Suppressor macrophage treated with lipopolysaccharide for 4 hours (primary cell): ENCODE measurements at places on chromosomes 11 and 22.

DNA sequence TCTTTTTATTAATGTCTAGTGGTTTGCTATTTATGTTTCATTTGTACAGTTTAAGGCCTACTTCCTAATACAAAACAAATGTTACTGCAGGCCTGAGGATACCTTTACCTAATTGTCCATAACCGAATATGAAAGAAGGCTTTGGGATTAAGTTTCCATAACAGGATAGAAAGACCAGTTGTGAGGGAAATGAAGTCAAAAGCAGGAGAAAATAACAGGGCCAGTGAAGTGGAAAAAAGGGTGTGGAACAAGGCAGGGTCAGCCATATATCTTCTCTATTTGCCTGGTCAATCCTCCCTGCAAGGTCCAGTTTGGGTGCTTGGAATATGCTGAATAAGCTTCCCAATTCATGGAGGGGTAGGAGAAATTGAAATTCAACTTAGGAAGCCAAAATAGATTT is 211.5 kb downstream of the SWAP70 start:
- DNase-seq = no peak

GRCh38 chr11:6476571-6476970 is 2.8 kb upstream of the TRIM3 start:
- DNase-seq = no peak

DNA sequence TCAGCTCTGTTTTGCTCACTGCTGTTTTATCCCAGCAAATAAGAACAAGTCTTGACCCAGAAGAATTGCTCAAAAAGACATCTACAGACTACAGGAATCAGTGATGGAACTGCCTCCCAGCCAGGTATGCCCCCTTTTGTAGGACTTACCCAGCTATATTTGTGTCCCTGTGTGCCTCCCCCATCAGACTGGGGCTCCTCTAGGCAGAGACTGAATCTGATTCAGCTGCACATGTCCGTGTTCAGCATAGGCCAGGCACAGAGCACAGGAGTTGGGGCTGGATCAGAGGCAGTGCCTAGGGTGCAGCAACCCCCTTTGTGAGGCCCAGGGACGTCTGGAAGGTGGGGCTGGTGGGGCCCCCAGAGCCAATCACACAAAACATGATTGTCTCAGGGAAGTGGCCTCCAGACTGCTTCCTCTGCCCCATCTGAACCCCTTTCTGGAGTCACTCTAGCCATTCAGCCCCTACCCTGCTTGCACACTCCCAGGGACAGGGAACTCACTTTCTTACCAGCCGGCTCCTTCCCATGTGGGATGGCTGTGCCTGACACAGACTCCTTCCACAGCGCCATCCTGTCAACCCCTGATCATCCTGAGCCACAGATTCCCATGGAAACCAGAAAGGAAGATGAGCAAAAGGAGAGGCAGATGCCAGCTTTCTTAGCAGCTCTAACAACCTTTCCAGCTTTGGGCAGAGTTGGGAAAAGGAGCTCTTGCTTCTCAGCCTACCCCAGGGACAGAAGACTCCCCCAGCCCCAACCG is 24.8 kb downstream of the PDE2A start:
- DNase-seq = no peak

- no peak for DNase-seq
Observed at GRCh38 chr11:57476047-57476756, 15.9 kb downstream of the RTN4RL2 start.

DNA sequence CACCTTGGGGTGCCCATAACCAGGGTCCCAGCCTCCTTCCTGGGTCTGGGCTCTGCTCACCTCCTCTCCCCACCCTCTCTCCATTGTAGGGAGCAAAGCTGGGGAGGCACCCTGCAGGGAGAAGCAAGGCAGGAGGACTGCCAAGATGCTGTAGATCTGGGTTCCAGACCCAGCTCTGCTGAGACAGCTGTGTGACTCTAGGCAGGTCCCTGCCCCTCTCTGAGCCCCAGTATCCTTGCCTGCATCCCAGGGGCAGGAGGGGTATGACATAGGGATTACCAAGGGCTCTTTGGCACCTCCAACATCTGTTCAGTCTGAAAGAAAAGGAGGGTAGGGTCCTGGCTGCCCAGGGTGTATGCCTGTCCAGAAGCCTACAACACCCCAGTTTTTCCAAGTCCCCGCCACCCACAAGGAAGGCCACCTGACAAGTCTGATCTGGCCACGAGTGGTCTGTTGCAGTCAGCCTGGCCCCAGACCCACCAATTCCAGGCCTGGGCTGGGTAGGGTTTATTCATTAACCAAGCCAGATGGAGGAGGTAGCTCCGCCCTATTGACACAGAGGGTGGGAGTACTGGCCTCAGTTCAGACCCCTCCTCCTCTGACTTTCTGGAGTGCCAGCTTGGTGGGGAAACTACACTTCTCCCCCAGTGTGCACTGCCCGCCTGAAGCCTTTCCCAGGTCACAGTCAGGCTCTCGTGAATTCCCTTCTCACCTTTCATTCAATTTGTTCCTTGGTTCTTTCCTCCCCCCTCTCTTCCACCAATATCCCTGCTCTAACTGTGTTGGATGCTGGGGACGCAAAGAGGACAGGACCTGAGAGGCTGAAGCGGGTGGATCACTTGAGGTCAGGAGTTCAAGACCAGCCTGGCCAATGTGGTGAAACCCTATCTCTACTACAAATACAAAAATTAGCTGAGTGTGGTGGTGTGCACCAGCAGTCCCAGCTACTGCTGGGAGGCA is 15.0 kb downstream of the STARD10 start:
- no peak for DNase-seq

DNA sequence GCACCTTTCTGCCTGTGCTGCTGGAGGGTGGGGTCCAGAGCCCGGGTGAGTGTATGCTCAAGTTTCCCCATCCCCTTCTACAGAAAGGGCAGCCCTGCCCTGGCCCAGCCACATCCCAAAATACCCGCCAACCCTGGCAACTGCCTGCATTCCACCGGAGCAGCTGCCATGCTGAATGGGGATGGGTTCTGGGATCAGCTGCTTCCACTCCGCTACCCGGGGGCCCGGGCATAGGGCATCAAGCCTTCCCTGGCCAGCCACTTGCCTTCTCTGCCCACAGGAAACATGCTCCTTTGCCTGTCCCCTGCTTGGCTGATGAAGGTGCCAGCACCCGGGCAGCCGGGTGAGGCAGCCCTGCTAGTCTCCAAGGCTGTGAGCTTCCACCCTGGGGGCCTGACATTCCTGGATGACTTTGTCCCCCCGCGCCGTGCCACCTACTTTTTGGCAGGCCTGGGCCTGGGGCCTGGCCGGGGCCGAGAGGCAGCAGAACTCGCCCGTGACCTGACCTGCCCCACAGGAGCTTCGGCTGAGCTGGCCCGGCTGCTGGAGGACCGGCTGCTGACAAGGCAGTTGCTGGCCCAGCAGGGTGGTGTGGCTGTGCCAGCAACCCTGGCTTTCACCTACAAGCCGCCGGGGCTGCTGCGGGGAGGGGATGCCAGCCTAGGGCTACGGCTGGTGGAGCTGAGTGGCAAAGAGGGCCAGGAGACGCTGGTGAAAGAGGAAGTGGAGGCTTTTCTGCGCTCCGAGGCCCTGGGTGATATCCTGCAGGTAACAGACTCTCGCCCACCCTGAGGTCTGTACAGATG is 3.2 kb downstream of the CARNS1 start:
- DNase-seq = no peak

DNA sequence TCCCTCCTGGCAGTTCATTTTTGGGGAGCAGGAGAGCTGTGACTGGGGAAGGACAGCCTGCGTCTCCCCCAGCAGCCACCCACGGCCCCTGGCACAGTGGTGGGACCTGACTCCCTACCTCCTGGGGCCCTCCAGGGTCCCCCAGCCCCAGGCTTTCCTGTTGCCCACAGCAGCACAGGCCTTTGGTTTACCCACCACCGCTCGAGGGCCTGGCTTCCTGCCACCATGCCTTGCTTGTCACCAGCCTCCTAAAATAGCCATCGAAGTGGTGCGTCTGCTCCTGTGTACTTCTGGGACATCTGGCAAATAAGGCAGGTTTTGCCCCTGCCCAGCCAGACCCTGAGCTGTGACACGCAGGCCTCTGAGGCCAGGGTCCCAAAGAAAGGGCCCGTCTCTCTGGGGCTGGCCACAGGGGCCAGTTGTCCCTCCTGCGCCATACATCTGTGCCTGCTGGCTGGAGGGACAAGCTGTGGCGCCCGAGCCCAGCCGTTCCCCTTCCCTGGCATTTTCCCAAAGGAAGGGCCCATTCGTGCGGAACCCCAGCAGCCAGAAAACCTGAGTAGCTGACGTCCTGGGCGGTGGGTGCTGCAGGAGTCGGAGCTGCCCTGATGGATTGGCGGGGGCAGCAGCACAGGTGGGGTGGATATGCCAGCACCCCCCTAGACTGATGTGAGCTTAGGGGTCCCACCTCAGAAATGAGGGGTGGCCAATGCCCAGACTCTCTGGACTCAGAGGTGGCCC is 14.6 kb downstream of the PHLDA2 start:
- no peak for DNase-seq

DNA sequence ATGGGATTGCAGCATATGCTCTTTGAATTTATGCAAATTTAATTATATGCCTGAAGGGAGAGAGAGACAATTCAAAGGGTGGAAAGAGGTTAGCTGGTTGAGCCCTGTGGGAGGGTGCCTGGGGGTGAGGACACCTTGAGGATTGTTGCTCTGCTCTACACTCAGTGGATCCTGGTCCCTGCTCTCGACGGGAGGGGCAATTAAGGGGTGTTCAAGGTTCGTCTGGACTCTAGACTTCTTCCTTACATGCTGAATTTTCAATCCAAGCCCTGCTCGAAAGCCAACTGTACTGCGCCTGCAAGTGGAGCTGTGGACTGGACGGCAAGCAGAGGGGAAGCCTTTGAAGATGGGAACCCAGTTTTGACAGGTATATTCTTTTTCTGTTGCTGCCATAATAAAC is 15.5 kb upstream of the OR5M11 start:
- no peak for DNase-seq

DNA sequence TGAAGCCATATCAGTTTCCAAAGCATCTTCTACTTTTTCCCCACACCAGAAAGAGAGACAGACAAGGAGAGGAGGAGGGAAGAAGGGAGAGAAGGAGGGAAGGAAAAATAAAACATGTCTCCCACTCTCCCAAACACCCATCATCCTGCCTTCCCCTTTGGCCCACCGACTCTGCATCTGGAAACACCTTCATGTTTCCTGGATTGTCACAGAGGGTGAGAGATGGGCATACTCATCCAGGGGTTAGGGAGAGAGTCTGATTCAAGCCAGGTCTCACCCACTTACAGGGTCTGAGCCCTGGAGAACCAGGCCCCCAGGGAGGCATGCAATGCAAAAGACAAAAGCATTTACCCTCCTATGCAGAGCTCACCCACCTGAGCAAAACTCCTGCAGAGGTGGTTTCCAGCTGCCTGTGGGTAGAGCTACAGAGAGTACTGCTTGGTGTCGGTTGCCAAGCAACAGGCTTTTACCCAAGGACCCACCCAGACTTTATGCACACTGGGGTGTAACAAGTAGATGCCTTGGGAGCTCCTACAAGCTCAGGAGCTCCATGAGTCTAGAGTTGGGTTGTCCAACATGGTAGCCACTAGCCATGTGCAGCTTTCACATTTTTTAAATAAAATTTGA is 33.4 kb downstream of the MN1 start:
- no peak for DNase-seq

GRCh38 chr11:120522736-120523135 is 11.2 kb downstream of the GRIK4 start:
- no peak for DNase-seq

DNA sequence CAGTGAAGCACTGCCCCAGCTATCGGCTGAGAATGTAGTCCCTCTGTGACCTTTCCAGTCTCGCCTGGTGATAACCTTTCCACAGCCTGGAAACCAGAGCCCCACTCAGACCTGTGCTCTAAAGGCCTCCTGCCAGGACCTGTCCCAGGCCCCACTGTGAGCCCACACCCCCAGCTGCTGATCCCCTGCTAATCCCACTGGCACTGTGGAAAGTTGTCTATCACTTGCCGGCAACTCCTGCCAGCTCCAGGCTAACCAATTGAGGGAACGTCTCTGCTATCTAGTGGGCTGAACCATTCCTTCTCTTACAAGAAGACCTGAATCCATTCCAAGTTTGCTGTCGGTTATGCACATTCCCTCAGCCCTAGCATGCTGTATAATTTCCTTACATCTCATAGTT is 328.2 kb downstream of the FAM181B start:
- no peak for DNase-seq

DNA sequence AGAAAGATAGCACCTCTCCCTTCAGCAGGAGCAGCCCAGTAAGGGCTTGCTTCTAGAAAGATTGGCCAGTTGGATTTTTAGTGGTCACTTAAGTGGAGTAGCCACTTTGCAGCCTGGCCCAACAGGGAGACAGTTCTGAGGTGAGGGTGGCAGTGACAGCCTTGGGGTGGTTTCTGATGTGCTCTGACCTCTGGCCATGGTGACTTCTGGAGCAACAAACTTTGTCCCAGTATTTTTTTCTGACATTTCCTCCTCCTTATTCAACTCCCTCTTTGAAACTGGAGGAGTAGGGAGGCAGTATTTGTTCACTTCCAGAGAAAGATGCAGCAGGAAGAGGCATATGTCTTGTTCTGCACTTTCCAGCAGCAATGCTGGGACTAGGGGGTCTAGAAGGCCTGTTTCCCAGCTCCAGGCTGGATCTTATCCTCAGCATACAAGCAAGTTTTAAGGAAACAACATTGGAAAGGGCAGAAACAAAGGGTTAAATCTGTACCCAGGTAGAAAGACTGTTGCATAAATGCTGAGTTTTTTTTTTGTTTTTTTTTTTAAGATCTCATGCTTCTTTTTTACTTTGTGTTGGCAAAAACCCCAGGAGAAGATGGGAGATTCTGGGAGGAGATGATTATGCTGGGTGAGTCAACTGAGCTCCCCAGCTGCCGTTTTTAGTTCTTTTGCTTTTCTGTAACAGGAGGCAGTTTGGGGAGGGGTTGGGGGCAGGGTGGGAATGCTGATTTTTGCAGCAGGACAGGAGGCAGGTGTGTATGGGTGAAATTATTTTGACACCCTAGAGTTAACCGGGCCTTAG is 37.2 kb downstream of the RCOR2 start:
- DNase-seq = no peak

- DNase-seq = no peak
Observed at GRCh38 chr11:71204294-71204693, 48.1 kb downstream of the SHANK2 start.

- no peak for DNase-seq
Observed at GRCh38 chr11:45580399-45580798, 85.0 kb downstream of the CHST1 start.

GRCh38 chr11:125342281-125342930 is 153.7 kb downstream of the FEZ1 start:
- no peak for DNase-seq
